HL-60 (cell line): ENCODE measurements at places on chromosomes 7 and 10.

- DNase-seq, result no peak
These were observed 553.3 kb downstream of the INHBA start for GRCh38 chr7:41149576-41149975.

- DNase-seq, result no peak
These were observed 50.0 kb downstream of the TRUB1 start for GRCh38 chr10:114987995-114988394.

DNA sequence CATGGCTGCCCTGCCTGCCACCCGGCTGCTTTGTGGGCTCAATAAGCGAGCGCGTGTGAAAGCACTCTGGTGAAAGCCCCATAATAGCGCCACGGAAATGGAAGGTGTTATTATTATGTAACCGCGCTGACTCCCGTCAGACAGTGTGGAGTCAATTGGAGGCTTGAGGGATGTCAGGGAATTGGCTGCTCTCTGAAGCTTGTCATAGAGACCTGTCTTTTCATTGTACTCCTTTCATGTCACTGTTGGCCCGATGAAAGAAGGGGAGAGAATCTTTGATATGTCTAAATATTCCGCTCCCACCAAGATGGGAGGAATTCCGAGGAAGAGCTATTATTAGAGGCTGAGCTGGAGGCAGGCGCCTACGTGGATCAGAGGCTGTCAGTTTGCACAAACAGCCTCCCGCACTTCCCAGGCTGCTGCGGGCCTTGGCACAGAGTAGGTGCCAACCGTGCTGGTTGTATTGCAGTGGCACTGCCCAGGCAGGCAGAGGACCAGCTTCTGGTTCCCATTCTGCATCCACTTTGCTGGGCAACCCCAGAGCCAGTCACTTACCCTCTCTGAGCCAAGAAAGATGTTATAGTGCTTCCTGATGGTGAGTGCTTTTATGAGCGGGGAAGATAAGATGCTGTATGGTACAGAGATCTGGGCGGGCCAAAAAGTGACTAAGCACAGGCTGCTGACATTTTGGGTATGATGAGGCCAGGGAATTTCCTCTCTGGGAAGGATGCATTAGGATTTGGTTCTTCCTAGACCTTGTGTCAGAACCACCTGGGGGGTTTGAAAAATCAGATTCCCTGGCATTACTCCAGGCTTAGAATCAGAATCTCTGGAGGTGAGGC lies 151.4 kb downstream of the RPS24 start:
- DNase-seq, result no peak

- no peak for DNase-seq
These were observed 77.6 kb upstream of the ZMIZ1 start for GRCh38 chr10:78991187-78991586.

DNA sequence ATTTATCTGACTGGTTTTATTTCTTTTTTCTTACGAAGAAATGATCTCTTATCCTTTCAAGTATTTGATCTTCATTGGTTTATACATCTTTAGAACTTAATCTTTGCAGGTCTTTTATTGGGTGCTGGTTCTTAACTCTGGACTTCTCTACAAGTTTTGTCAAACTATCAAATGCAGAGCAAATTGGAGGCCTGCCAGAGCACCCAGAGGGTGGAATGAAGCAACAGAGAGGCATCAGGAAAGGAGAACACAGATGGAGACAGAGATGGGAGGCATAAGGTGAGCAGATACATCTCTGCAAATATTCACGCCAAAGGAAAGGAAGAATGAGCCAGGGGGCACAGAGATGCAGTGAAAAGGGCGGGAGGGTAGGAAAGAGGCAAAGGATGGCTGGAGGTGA lies 130.3 kb downstream of the PKD1L1 start:
- no peak for DNase-seq

DNA sequence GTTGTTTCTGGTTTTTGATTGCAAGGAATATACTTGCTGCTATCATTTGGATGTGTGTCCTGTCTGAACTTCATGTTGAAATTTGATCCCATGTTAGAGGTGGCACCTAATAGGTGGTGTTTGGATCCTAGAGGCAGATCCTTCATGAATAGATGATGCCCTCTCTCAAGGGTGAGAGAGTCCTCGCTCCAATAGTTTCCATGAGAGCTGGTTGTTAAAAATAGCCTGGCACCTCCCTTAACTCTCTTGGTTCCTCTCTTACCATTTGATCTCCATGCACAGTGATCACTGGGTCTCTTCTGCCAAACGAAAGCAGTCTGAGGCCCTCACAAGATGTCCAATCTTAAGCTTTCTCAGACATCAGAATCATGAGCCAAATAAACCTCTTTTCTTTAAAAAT lies 49.0 kb upstream of the ZNF248 start:
- no peak for DNase-seq

DNA sequence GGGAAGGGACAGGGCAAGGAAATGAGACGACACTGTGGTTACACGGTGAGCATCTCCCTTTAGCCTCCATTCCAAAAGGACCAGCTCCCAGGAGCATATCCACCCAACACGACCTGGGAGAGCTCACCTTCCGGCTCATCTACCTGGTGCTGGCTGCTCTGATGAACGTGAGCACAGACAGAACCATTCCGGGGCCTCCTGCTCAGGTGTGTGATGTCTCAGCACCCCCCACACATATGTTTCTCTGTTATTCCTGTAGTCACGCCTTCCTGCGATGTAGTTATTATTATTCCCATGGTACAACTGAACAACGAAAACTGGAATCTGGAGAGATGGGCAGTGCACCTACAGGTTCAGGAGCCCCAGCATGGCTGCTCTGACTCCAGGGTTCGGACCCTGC lies 20.5 kb upstream of the GPR26 start:
- no peak for DNase-seq

DNA sequence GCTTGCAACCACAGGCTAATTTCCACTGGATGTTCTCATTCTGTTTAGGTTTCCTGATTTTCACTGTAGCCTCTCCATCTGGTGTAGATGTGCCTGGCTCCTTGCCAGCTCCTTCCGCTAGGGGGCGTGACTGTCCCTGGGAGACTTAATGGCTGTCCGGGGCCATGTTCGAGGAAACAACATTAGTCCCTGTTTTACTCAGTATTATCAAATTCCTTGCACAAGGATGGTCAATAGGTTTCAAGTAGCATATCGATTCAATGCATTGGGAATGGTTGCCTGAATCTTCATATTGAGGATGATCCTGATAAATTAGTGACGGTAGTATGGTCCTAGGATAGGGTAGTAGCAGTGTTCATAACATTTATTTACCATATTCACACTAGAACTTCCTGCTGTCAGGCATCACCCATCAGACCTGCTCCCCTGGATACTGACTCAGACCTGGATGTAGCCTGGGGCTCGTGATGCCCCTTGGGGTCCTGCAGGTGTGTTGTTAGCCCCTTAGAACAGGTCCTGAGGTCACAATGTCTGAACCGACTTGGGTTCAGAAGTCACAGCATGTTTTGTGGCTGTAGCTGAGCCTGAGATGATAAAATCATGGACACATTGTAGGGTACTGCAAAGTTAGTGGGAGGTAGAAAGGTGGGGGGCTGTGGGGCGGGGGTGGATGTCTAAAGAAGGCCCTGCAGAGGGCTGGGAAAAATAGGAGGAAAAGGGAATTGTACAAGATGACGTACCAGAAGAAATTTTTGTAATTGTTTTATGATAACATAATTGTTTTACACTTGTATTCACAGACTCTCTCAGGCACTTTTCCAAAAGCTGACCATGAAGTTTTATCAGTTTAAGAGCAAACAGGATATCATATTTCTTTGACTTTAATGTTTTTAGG lies 8.9 kb upstream of the EXOC6 start:
- peak; percentile 68 for DNase-seq

- DNase-seq, result no peak
These were observed 13.6 kb upstream of the LIPM start for GRCh38 chr10:88788924-88789323.

DNA sequence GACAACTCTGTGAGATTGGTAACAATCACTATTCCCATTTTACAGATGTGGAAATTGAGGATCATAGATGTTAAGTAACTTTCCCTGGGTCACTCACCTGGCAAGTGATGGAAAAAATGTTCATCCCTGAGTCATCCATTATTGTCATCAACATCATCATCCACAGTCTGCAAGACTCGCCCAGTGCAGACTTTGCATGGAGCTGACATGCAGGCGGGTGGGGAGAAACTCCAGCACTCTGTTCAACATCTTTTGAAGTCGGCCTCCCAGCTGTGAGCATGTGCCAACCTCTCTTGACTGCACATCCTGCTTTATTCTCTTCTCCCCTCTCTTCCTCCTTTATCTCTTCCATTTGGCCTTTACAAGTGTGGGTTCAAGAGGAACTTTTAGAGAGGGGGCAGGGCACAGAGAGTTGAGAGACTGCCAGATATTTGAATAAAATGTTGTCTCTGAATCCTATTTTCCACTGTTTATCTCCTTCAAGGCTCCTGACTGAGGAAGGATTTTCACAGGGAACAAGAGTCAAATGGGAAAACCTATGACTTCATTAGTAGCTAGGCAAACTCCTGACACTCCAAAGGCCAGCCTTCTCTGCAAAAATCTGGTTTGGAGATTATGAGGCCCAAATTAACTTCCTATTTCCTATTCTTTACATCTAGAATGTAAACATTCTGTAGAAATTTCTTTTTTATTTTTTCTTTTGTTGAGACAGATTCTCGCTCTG lies 283.7 kb upstream of the PODXL start:
- DNase-seq, result no peak

DNA sequence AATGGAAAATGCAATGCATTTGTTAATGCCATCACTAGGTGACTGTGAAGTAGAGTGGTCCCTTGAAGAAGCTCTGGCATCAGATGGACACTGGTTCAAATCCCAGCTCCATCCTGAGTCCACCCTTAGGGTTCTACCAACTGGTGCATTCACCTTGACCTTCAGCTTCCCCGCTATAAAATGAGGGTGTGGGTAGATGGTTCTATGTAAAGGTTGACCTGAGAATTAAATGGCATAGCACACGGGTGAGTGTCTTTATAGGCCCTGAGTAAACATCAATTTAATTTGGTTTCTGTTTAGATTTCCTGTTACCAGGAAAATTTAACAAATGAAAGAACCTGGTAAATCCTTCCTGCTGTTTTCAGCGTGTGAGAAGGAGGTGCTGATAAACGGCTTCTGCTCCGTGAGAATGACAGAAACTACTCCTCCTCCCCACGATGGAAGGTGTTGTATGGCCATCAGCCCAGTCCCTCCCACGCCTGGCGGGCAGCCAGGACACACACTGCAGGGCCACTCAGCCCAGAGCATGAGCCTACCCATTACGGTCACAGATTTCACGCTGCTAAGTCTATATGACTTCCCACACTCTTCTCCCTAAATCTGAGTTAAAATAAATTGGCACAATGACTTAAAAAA lies 210.1 kb downstream of the TNS3 start:
- DNase-seq, result no peak

DNA sequence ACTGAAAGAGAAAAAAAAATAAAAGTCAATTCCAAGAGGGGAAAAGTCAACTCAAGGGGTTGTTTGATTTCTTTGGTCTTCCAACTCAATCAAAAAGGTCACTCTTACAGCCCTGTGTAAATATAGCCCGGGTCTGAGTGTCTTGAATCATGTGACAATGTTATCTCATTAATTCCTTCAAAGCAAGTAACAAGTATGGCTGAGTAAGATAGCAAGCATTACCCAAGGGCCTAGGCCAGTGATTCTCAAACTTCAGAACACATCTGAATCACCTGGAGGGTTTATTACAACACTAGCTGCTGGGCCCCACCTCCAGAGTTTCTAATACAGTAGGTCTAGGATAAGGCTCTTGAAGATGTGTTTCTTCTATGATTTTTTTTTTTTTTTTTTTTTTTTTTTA lies 125.0 kb downstream of the PRLHR start:
- DNase-seq, result no peak

- DNase-seq, result no peak
These were observed 242.2 kb upstream of the GRB10 start for GRCh38 chr7:51024867-51025266.

- DNase-seq, result no peak
These were observed 3.7 kb upstream of the HOXA7 start for GRCh38 chr7:27160145-27160545.

DNA sequence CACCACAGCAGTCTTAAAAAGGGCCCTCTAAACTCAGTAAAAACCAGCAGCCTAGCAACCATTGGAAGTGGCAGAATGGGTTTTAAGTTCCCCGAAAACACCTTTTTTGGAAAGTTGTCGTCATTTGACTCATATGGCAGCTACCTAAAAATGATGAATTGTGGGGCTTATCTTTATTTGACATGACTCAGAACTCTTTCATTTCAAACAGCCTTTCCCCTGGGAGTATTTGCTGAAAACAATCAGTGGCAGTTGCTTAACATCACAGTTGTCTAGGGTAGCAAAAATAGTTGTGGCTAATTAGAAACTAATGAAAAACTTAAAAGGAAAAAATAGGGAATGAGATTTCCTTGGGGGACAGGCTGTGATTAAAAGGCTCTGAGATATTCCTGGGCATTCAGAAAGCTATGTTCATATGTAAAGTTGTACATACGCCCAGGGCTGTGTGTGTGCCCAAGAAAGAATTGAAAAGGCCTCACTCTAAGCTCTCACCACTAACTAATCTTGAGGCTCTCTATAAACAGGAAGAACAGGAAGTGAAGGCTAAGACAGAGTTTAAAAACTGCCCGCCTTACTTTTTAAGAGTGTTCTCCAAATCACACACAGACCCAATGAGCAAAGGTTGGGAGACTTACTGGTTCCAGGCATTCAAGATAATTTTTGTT lies 81.7 kb upstream of the HECTD2 start:
- no peak for DNase-seq

DNA sequence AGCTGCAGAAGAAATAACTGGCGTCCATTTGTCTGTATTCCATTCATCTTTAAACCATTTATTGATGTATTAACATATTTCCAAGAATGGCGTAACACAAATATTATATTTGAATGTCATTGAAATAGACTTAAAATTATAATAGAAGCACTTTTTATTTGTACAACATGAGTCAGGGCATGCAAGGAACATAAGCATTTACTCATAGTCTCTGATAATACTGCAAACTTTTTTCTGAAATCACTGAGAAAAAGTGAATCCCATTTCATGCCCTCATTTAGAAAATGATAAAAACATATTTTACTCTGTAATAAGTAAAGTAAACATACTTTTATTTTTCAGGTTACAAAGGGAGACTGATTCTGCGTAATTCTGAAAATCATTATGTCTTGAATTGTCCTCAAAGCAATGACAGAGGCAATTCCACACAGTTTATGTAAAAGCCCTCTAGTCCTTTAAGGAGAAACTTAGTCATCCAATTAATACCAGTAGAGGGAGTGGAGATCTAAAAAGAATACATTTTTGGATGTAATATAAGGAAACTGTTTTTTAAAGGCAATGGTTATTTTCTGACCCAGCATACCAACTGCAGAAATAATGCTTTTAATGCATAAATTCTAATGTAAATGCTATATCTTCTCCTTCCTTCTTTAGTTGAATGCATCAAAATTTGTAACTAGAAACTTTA lies 58.1 kb downstream of the AGMO start:
- no peak for DNase-seq

DNA sequence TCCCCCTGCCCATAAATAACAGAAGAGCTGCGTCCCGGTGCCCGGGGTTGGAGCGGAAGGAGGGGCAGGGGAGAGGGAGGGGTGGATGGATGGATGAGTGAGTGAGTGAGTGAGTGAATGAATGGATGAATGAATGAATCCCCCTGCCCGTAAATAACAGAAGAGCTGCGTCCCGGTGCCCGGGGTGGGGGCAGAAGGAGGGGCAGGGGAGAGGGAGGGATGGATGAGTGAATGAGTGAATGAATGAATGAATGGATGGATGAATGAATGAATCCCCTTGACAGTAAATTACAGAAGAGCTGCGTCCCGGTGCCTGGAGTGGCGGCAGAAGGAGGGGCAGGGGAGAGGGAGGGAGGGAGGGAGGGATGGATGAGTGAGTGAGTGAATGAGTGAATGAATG lies 7.6 kb upstream of the UNCX start:
- no peak for DNase-seq

- DNase-seq, result no peak
These were observed 73.1 kb downstream of the GTF2IRD1 start for GRCh38 chr7:74526780-74527179.
